Calu3 (cell line): ENCODE measurements at places on chromosomes 5 and 9. TPM values are rescaled to one million over a fixed set of nuclear protein-coding genes. Genes with fewer than 3 reads are reported as not detected.

The CSF2 gene
- 0.80 TPM in 1 of 2 replicates, not detected in the other for total RNA-seq

DNA sequence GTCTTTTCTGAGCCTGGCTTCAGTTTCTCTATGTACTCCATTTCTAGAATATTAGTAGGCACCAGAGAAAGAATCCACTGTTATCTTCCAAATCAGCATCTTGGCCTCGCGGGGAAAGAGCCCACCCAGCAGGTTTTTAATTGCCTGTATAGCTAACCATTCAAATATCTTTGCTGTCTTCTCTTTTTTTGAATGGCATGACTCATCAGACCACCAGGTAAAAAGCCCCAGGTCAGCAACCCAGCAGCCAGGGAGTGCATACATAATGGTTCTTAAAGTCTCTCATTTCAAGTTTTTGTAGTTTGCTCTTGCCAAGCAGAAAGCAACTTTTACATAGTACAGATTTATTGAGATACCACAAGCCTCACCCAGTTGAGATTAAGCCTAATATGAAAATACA lies 50.7 kb downstream of the TMEM167A start:
- no peak overlapping the region for H3K4me3 ChIP-seq
- no peaks in the 10 kb centered on the region for H3K36me3 ChIP-seq
- H3K27me3 ChIP-seq: no peaks in the 10 kb centered on the region
- no peaks in the 10 kb centered on the region for H3K4me1 ChIP-seq
- DNase-seq: no peak

The GRIN3A gene
- not detected in 2 replicates for total RNA-seq

The FOXD4L5 gene
- total RNA-seq: 0.59 and 0.68 TPM in 2 replicates

DNA sequence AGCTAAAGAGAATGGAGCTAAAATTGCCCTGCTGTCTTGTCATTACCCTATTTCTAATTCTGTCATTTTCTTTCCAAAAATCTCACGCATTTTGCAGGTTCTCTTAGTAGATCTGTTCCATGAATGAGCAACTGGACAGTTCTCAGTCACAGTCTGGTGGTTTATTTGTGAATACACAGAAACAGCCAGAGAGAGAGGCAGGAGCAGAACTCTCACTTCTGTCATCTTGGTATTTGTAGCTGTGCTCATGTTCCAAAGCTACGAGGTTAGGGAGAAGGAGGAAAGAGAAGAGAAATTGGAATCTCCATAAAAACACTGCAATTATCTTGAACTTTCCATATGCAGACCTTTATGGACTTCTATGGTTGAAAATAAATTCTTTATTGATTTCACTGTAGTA lies 118.0 kb upstream of the OR13F1 start:
- H3K27ac ChIP-seq: no peak overlapping the region
- no peak for DNase-seq
- no peaks in the 10 kb centered on the region for H3K4me1 ChIP-seq
- no peaks in the 10 kb centered on the region for H3K36me3 ChIP-seq
- no peaks in the 10 kb centered on the region for H3K27me3 ChIP-seq

DNA sequence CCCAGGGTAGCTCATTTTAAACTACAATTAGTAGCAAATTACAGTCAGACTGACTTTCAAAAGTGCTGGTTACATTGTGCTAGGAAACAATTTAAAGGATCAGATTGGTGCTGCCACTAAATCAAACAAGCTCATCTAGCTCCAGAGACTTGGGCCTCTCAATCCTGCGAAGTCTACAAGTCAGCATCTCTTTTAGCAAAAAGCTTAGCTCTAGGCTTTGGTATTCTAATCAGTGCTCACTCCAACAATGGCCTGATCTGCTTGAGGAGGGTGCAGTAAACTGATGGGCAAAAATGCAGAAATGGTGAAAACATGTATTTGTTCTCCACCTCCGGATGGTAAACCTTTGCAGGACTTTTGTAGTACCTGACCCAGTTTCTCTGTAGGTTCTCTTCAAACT lies 47.0 kb upstream of the SEMA6A start:
- DNase-seq: no peak
- H3K36me3 ChIP-seq: peaks cover 7% of the 10 kb centered on the region
- no peak overlapping the region for H3K27ac ChIP-seq
- no peak overlapping the region for H3K4me3 ChIP-seq
- peaks cover 33% of the 10 kb centered on the region for H3K4me1 ChIP-seq
- H3K27me3 ChIP-seq: no peaks in the 10 kb centered on the region

GRCh38 chr9:89418882-89419640 lies 78.9 kb downstream of the SEMA4D start:
- H3K4me3 ChIP-seq: no peak overlapping the region
- H3K27ac ChIP-seq: no peak overlapping the region
- no peaks in the 10 kb centered on the region for H3K27me3 ChIP-seq
- H3K4me1 ChIP-seq: no peaks in the 10 kb centered on the region

DNA sequence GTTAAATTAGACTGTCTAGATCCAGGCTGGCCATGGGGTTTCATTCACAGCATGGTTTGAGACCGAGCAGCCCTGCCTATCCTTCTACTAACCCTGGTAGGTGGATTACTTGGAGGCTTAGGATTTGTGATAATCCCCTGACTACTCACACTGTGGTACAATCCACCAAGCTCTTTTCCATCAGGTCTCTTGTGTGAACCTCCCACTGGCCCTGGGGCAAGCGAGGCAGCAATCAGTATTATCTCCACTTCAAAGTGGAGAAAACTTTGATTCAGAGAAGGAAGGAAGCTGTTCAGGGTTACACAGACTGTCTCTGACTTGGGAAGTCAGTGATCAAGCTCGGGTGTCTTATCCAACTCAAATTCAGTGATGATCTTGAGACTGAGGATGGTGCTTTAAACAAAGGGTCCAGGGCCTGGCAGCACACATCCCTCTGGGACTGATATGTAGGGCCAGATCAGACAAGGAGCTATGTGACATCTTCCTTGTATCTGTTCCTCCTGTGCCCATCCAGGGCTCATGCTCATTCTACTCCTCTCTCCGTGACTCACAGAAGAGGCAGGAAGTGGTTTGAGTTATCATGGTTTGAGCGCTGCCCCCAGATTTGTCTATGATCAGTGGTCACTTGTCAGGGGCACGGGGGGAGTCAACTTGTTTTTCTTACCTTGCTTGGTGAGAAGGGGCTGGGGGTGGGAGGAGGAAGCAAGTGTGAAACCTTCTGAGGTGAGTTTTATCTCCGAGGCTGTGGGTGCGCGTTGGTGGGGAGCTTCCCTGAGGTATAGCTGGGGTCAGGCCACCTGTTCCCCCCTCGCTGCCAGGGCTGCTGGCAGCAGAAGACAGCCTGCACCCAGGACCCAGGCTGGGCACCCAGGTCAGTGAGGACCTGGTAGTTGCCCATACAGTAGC lies 48.6 kb downstream of the RGS3 start:
- no peaks in the 10 kb centered on the region for H3K27me3 ChIP-seq
- H3K36me3 ChIP-seq: peaks cover 20% of the 10 kb centered on the region
- DNase-seq: no peak
- H3K4me3 ChIP-seq: no peak overlapping the region
- peaks cover 36% of the 10 kb centered on the region for H3K4me1 ChIP-seq

DNA sequence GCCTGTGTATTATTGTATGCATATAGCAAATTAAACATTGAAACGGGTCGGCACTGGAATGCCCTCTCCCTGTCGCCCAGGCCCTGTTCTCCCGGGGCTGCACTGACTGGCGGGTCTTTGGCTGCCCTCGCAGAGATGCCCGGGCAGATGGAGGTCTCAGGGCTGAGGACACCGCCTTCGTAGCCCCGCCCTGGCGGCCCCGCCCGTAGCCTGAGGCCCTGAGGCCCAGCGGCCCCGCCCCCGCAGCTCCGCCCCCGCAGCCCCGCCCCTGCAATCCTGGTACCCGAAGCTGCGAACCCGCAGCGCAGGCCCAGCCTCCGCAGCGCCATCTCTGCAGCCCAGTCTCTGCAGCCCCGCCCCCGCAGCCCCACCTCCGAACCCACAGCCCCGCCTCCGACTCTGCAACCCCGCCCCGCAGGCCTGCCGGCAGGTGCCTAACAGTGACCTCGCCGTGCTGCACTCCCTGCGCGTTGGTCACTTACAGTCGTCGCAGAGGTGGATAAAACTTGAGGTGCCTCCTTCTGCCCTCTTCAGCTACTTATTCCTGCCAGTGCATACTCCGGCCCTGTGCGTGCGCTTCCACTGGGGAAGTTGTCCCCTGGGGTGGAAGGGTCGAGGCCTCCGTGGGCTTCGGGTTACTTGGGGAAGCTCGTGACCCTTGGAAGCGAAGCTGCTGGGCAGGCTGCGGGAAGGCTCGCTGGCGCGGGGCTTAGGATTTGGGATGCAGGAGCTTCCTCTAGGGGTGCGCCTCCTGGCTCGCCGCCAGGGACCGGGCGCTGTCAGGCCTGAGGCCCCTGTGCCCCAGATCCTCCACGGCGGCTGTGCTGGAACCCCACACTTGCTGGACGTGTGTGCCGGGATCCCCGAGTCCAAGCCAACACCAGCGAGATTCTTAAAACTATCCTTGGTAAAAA lies 72.3 kb downstream of the ICE1 start:
- H3K4me1 ChIP-seq: peaks cover 7% of the 10 kb centered on the region
- peak; percentile 54 for DNase-seq
- H3K27ac ChIP-seq: no peak overlapping the region
- H3K36me3 ChIP-seq: no peaks in the 10 kb centered on the region

- peaks cover 67% of the 10 kb centered on the region for H3K27me3 ChIP-seq
- H3K27ac ChIP-seq: no peak overlapping the region
- no peak overlapping the region for H3K4me3 ChIP-seq
- no peak for DNase-seq
- no peaks in the 10 kb centered on the region for H3K36me3 ChIP-seq
Observed at GRCh38 chr9:88965473-88965872, 25.8 kb upstream of the S1PR3 start.

The SLC34A3 gene
- total RNA-seq: 0.26 and 0.34 TPM in 2 replicates

- no peak overlapping the region for H3K27ac ChIP-seq
- H3K4me1 ChIP-seq: peaks cover 9% of the 10 kb centered on the region
- peaks cover 7% of the 10 kb centered on the region for H3K27me3 ChIP-seq
- H3K4me3 ChIP-seq: no peak overlapping the region
- H3K36me3 ChIP-seq: no peaks in the 10 kb centered on the region
- DNase-seq: no peak
Observed at GRCh38 chr9:134209731-134210311, 45.5 kb upstream of the RNU6ATAC start.

The AGPAT2 gene
- total RNA-seq: 40.4 and 45.4 TPM in 2 replicates

GRCh38 chr5:72383280-72383679 lies 63.1 kb downstream of the PTCD2 start:
- peak; percentile 10 for DNase-seq
- no peak overlapping the region for H3K4me3 ChIP-seq
- peaks cover 11% of the 10 kb centered on the region for H3K4me1 ChIP-seq

GRCh38 chr9:69254223-69254622 lies 70.8 kb upstream of the ENTREP1 start:
- H3K36me3 ChIP-seq: peaks cover 48% of the 10 kb centered on the region
- H3K4me1 ChIP-seq: no peaks in the 10 kb centered on the region
- no peak overlapping the region for H3K4me3 ChIP-seq
- DNase-seq: no peak
- H3K27me3 ChIP-seq: no peaks in the 10 kb centered on the region
- H3K27ac ChIP-seq: no peak overlapping the region

- no peaks in the 10 kb centered on the region for H3K27me3 ChIP-seq
- no peak for DNase-seq
- no peak overlapping the region for H3K27ac ChIP-seq
- peaks cover 15% of the 10 kb centered on the region for H3K4me1 ChIP-seq
Observed at GRCh38 chr9:31394015-31394473, 990.4 kb upstream of the ACO1 start.

The PCDHB8 gene
- total RNA-seq: 0.21 and 0.61 TPM in 2 replicates

GRCh38 chr5:78896132-78896531 lies 89.0 kb downstream of the ARSB start:
- H3K27ac ChIP-seq: no peak overlapping the region
- DNase-seq: no peak
- H3K4me3 ChIP-seq: no peak overlapping the region
